Stimulated activated CD8-positive, alpha-beta memory T cell treated with anti-CD3 and anti-CD28 coated beads, Interleukin-15, amount 100 ng/mL, for 4 hours (primary cell): ENCODE measurements at places on chromosomes 6 and 20.

DNA sequence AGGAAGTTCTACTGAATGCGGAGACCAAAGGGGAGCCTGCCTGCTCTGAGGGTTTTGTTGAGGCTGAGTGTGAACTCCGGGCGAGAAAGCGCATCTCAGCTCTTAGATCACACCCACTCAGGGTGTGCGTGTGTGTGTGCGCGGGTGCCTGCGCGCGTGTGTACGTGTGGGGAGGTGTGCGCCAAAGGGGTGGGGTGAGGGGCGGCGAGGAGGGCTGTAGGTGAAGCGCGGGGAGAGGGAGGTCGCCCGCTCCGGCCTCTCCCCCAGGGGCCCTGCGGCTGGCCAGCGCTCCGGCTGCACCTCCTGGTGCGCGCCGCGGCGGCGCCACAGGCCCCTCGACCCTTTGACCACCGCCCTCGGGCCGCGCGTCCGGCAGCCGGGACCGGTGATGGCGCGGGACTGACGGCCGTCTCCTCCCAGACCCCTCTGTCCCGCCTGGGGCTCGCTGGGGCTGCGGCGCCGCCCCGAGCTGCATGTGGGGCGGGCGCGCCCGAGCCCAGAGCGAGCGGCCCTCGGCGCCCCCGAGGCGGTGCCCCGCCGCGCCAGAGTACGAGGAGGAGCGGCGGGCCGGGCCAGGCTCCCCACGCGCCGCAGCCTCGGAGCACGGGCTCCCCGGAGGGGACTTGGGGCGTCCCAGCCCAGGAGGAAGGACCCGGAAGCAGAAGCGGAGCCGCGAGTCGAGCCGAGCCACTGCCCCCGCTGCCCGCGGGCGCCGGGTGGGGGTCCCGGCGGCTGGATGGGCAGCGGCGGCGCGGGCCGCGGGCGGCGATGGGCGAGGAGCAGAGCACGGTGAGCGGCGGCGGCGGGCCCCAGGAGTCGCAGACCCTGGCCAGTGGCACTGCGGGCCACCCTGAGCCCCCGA, at the start of gene RNF217:
Gene RNF217, plus strand, starts transcription at position 661 of the 862 bp plus-strand sequence. Its CDS starts 108 bp downstream, at position 769.
- DNase-seq, result no peak

DNA sequence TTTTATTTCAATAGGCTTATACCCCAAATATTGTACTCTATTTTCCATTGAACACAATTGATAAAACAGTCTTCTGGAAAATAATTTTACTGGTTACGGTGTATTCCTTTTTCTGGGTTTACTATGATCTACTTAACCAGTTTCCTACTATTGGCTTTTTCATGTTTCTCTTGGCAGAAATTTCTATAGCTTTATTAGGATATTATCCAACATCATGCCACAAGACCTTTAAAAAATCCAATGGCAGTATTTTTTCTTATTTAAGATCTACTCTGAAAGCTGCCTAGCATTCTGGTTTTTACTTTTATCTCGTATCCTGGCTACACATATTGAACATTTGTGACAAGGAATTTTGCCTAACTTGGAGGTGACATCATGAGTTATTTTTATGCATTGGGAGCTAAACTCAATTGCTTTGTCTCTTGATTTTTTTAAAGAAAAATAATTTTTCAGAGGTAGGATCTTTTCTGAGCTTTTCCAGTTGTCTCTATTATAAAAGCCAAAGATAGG, 45.5 kb downstream of the SLC9A8 start:
- no peak for DNase-seq

DNA sequence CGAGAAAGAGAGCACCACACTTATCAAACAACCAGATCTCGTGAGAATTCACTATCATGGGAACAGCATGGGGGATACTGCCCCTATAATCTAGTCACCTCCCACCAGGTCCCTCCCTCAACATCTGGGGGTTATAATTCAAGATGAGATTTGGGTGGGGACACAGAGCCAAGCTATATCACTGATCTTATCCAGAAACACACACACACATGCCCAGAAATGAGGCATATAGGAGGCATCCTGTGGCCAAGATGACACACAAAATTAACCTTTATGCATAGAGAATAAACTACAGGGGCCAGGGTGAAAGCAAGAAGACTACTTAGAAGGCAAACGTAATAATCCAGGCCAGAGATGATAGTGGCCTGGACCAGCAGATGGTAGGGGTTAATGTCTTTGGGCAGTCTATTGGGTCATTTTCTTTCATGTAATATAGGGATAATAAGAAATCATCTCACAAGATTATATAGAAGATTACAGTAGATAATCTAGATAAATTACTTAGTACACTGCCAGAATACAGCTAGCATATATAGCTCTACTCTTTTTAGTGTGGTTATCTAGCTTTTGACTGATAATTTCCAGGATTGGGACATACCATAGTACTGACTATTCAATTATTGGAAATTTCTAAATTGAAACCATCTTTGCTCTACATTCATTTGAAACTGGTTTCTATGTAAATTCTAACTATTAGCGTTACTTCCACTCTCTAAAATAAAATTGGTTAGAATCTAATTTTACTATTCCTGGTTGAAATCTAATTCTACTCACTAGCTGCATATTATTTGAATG, 20.0 kb downstream of the RNF144B start:
- no peak for DNase-seq

- DNase-seq, result no peak
These were observed 47.2 kb downstream of the RRBP1 start for GRCh38 chr20:17634661-17635331.

- DNase-seq, result no peak
These were observed 681.0 kb downstream of the C6orf118 start for GRCh38 chr6:164628302-164628931.

GRCh38 chr20:5434116-5434515, 117.4 kb upstream of the PROKR2 start:
- no peak for DNase-seq

- no peak for DNase-seq
These were observed 106.9 kb downstream of the IPCEF1 start for GRCh38 chr6:154249499-154250298.

DNA sequence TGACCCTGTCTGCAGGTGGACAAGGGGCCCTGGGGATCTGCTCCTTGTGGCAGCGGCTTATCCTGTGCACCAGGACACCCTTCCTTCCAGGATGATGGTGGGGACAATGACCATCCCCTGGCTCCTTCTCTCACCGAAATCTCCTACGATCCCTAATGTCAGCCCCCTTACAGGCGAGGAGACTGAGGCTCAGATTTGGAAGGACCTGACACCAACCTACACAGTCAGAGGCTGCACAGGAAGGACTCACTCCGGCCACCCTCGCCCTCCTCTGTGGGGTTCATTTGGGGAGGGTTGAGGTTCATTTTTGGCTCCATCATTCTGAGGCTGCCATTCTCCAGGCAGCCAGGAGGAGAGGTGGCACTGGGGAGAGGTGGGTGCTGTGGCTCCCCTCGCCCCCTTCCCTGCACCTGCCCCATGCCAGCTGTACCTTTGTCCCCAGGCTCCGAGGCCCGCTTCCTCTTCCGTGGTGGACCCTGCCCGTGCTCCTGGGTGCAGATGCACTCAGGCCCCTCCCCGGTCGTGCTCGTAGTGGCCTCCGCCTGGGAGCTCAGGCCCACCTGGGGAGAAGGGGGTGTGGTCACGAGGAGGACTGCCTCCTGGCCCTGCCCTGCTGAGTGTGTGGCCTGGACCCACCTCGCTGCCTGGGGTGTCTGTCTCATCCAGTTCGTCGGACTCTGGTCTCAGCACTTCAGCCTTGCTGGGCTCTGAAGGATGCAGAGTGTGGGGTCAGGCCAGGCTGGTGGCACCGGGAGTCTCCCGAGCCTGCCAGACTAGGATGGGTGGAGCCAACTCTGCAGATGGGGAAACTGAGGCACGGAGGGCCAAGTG, 5.3 kb upstream of the CABLES2 start:
- no peak for DNase-seq

DNA sequence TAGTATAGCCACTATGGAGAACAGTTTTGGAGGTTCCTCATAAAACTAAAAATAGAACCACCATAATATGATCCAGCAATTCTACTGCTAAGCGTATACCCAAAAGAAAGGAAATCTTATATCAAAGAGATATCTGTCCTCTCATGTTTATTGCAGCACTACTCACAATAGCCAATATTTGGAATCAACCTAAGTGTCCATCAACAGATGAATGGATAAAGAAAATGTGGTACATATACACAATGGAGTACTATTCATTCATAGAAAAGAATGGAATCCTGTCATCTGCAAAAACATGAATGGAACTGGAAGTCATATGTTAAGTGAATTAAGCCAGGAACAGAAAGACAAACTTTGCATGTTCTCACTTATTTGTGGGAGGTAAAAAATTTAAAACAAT, 5.7 kb upstream of the CD2AP start:
- no peak for DNase-seq

- DNase-seq, result no peak
These were observed 5.0 kb upstream of the KCNK16 start for GRCh38 chr6:39327507-39327906.

GRCh38 chr6:14366872-14367271, 249.3 kb downstream of the CD83 start:
- DNase-seq, result no peak

GRCh38 chr6:97586344-97586743, 303.3 kb upstream of the MMS22L start:
- DNase-seq, result no peak

GRCh38 chr6:34524971-34525370, 31.2 kb downstream of the SPDEF start:
- DNase-seq, result no peak

DNA sequence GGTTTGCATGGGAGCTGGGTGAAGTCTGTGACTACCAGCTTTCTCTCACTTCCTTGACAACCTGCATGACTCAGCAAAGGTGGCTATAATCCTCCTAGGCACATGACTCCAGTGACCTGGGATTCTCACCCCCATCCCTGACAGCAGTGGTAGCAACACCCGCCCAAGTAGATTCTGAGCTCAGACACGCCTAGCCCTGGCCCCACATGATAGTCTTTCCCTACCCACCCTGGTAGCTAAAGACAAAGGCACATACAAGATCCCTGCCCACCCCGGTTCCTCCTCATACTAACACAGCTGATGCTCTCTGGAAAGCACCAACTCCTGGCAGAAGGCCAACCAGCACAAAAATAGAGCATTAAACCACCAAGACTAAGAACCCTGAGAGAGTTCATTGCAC, 25.9 kb upstream of the CRISP1 start:
- no peak for DNase-seq

DNA sequence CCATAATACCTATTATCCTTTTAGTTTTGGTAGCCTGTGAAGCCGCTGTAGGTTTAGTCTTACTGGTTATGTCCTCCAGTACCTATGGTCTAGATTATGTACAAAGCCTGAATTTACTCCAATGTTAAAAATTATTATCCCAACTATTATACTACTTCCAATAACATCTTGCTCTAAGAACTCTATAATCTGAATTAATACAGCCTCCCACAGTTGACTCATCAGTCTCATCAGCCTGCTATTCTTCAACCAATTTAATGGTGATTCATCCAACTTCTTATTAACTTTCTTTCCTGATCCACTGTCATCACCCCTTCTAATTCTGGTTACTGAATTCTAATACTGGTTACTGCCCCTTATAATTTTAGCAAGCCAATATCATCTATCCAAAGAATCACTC, 370.3 kb upstream of the OPRM1 start:
- DNase-seq, result no peak

DNA sequence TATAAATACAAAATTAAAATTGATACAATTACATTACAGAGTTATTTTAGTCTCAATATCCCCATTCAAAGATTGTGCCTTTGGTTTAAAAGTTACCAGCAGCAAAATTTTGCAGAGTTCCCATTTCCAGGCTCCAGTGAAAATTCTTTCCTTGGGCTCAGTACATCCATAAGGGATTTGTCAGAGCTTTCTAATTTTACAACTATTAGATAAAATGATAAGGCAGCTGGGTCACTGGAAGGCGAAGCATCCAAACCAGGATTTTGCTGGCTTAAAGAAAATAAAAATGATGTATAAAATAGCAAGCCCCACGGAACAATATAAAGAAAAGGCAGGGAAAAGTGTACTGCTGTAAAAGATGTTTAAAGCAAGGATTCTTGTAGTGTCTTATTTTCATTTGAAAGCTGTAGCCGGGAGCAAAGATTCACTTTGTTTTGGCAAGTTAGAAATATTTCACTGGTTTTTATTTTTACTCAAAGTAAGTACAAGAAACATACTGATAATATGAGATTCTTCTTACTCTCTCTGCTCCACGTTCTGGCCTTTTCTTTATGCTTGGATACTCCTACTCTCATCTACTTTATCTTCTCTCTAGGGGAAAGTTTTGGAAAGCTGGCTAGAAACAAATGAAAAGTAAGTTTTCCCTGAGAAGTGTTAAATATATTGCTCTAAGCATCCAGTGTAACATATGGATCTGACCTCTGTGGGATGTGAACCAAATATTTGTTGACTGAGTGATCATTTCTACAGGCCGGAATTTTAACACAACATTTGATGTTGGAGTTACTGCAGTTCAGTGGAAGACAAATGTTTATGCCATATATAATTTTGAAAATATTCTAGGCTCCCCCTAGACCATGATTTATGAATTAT, 488.4 kb downstream of the PHF3 start:
- no peak for DNase-seq
